WTC11 (cell line): ENCODE measurements at places on chromosomes 6 and 20.

GRCh38 chr6:159691133-159691962 lies 1.7 kb downstream of the SOD2 start:
- DNase-seq: no peak

DNA sequence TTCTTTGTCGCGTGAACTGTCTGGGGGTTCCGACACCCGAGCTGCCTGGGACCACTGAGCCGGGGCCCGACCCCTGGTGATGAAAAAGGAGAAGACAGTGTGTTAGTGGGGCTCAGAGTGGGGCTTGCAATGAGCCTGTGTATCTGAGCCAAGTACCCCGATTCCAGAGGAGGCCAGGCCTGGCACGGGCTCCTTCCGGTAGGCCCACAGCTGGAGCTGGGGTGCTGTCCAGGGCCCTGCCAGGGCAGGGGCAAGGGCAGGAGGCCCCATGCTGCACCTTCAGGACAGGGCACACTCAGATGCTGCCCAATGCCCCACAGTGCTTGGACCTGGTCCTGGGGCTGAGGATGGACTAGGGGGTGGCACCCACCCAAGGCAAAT lies 89.4 kb downstream of the TAF4 start:
- no peak for DNase-seq

DNA sequence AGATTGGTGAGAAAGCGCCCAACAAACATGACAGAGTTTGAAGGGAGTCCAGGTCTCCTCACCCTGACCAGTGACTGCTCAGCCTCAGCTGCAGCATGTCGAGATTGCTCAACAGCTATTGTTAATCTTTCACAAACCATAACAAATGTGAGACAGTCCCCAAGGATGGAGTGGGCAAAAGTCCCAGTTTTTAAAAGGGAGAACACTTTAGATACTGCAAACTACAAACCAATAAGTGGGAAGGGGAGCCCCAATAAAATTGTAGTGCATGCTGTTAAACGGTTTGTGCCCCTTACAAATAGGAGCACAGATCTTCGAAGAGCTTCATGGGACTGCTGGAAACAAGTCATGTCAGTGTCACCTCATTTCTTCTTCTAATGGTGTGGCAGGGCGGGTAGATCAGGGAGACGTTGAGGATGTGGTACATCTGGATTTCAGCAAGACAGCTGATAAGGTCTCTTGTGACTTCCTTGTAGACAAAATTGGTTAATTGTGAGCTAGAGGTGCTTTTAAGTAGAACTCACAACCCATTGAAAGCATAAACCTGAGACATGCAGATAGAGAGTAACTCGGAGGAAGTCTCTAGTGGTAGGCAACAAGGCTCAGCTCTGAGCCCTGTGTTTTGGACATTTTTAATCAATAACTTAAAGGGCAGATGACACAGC lies 134.0 kb upstream of the ARMC2 start:
- DNase-seq: no peak

DNA sequence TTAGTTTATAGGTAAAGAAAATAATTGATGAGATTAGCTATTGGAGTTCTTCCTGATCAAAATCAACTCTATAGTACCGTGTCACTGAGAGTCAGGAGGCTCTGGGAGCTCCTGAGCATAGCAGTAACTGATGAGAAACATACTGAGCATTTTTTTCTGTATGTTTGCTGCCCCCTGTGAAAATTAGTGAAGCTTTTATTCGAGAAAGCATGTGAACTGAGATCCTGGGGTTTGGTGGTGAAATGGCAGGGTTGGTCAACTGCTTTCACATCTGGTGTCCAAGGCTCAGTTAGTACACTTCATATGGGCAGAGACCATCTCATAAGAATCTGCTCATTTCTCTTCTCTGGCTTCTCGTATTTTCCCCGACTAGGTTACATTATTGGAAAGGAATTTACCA lies 4.1 kb upstream of the ABT1 start:
- DNase-seq: no peak
